ENCODE measurements at places on chromosomes 5 and 9.

- peak; percentile 15 for DNase-seq
Measured at GRCh38 chr9:101635473-101635872, 40.7 kb upstream of the PPP3R2 start.

DNA sequence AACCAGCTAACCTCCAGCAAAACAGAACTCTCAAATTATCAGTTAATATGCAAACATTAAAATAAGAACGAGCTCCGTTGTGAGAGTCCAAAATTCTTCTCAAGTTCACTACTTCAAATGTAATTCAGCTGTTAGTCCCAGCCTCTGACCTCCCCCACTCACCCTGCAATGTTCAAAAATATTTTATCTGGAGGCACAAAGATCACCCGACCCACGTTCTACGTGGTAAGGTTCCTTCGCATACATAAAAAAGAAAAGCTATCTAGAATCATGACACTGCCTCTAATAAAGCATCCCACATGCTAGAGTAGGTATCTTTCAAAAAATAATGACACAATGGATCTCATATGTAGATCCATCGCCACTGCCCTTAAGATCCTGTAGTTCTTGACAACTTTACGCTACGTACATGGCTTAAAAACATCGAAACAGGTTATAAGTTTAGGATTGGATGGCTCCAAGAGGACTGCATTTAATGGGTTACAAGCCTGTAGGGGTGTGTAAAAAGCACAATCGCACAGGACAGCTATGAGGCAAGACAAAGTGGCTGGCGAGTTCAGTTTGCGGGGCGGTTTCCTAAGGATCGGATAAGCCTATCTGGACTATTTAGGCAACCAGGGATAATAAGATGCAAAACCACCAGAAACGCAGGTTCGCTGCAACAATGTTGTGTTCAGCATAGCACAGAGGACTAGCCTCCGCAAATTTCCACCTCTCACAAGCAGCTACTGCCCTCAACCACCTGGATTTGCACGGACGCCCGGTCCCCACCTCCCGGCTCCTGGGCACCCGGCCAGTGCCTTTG, 969 bp downstream of the CLK4 start:
- no peak for DNase-seq

GRCh38 chr5:160452036-160452435, 30.4 kb downstream of the PTTG1 start:
- DNase-seq: no peak

GRCh38 chr9:123735376-123735775, 194.6 kb downstream of the DENND1A start:
- DNase-seq: no peak

DNA sequence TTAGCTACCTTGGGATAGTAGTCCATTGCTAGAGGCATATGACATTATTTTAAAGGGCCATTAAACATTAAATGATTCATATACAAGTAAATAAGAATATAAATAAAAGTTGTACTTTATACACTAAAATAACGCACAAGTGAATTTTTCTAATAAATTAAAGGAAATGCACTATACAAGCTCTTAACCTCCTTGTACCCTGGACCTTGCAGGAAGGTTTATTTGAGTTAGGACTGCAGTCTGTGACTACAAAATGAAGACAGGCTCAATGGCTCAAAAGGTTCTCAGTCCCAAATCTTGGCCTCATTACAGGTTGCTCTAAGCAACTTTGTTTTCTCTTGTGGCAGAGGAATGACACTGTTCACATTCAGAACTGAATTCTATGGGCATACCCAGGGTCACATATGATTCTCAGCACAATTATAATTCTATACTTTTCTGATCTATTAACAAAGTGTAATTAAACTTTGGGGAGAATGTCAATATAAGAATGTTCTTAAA, 34.4 kb downstream of the FEM1C start:
- no peak for DNase-seq

DNA sequence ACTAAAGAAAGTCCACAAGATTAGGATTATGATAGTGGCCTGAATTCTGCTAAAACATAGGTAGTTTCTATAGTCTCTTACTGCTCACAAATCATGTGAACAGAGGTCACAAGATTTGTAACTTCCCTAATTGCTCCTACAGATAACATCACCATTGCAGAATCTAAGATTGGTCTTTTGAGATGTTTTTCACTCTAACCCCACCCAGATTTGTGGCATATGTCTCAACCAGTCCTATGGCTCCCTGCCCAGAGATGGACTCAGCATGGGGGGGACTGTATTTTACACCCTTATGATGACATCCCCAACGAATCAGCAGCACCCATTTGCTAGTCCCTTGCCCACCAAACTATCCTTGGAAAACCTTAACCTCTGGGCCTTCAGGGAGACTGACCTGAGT, 1046.2 kb downstream of the CDH12 start:
- DNase-seq: peak; percentile 32

- no peak for DNase-seq
Measured at GRCh38 chr5:98780390-98780789, 6.9 kb downstream of the RGMB start.

- DNase-seq: no peak
Measured at GRCh38 chr5:168951356-168951755, 349.6 kb downstream of the SLIT3 start.

- DNase-seq: no peak
Measured at GRCh38 chr9:33787839-33788238, 7.5 kb upstream of the PRSS3 start.

DNA sequence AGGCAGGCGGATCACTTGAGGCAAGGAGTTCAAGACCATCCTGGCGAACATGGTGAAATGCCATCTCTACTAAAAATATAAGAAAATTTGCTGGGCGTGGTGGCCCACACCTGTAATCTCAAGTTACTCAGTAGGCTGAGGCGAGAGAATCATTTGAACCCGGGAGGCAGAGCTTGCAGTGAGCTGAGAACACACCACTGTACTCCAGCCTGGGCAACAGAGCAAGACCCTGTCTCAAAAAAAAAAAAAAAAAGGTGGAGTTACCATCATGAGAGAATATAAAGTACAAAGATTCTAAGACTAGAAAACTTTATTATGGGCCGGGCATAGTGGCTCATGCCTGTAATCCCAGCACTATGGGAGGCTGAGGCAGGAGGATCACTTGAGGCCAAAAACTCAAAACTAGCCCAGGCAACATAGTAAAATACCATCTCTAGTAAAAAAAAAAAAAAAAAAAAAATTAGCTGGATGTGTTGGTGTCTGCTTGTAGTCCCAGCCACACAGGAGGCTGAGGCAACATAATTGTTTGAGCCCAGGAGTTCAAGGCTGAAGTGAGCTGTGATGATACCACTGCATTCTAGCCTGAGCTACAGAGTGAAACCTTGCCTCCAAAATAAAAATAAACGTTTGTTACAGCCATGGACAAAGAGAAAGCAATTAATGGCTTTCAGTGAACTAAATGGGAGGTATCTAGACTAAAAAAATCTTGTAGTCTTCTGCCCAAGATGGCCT, 12.9 kb downstream of the ANXA2R start:
- no peak for DNase-seq

- DNase-seq: no peak
Measured at GRCh38 chr5:156383510-156384265, 56.7 kb downstream of the SGCD start.

DNA sequence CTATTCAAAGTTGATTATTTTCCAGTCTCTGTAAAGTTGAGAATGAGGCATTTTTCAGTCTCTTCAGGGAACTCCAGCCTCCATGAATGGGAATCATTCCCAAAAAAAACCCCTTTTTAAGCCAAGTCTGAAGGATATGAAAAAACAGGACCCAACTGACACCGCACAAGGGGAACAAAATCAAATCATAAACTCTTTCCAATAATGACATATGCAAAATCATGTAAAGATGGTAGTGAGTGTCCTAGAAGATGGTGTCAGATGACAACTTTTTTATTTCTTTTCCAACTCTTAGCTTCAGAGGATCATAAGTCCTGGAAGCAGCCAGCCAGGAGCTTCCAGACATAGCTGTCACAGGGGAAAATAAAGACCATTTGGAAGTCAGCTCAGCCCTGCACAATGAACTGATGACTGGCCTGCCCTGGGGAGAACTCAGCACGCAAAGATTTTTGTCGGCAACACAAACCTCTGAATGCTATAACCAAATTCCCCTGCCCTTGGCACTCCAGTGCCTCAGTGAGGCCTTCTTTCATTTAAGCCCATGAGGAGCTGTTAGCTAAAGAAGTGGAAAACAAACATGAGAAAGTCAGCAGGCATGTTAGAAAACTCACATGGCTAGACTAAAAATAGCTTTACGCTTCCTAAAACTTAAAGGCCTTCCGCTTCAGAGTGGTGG, 85.4 kb downstream of the SLC1A3 start:
- DNase-seq: no peak

- DNase-seq: no peak
Measured at GRCh38 chr9:126701813-126702140, 88.0 kb downstream of the LMX1B start.

Measured in RWPE1 (cell line).